ENCODE measurements at places on chromosomes 3 and 15.
A peak's percentile ranks its signal among the peaks of the same experiment; 100 is the strongest.

DNA sequence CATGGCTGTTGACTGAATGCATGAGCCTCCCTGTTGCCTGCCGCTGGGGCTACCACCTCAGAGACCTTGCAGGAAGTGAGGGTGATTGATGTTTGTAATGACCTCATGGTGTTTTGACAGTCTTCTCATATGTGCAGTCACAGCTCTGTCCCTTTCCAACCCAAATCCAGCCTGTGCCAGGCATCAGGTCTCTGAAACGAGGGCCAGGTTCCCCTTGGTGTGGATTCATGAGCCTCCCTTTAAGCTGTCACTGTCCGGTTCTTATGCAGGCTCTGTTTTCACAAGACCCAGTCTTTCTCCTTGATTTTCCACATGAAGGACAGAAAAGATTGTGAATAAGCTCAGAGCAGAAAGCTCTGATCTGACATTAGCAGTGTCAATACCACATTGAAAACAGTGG, 43.1 kb downstream of the CEMIP start:
- DNase-seq = no peak

- DNase-seq = no peak
Observed at GRCh38 chr3:112101916-112102315, 15.7 kb downstream of the C3orf52 start.

- DNase-seq = no peak
Observed at GRCh38 chr15:58015565-58015964, 49.9 kb downstream of the ALDH1A2 start.

DNA sequence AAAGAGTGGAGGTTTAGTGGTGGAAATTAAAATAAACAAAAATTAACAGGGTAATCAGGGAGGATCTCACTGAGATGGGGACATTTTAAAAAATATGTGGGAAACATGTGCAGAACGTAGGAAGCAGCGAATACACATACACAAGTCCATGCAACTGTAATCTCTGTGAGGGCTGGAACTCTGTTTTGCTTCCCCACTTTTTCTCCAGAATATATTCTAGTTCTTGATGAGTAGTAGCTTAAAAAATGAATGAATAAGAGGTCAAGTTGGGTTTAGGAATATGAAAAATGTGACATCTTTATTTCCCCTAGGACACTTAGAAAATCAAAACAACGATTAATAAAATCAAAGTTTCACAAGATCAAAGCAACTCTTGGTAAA, 312.2 kb upstream of the ZNF717 start:
- DNase-seq = no peak

- DNase-seq = peak; percentile 9
Observed at GRCh38 chr3:54649551-54649950, 278.3 kb downstream of the LRTM1 start.

GRCh38 chr3:78895528-78895927, 872.3 kb downstream of the ROBO1 start:
- no peak for DNase-seq

DNA sequence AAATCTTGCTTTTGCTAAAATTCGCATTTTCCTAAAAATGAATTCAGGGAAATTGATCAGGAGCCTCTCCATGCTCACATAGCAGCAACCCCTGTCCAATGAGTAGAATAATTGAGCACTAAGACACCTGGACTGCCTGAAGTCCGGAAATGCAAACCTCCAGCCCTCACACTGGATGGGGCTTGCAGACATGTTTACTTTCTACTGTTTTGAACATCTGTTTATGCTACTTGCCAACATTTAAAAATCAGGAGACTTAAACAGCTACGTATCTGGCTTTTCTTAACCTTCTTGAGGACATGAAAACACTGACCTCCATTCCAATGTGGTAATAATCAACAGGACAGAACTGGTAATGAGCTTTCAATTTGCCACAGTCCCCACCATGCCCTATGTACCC, 184.4 kb downstream of the SHOX2 start:
- DNase-seq = no peak

- no peak for DNase-seq
Observed at GRCh38 chr3:50300681-50301254, 1.6 kb upstream of the HYAL3 start.

- DNase-seq = no peak
Observed at GRCh38 chr3:63370094-63370493, 92.0 kb downstream of the SYNPR start.

DNA sequence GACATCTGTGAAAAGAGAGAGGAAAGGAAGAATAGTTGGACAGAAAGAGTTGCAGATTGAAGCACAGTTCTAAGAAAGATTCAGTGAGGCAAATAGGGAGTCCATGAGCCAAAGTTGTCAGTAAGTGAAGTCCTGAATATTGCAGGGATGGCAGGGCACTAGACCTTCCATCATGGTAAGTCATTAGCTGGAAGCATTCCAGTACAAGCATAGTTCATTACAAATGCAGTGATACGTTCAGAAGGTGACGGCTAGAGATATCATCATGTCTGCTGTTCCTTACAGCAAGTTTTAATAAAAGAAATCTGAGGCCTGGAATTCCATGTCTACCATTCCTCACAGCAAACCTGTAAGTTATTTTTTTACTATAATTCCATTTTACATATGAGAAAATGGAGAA, 720.1 kb downstream of the GBE1 start:
- no peak for DNase-seq

- DNase-seq = no peak
Observed at GRCh38 chr3:184399410-184399809, 19.6 kb downstream of the CHRD start.

- DNase-seq = no peak
Observed at GRCh38 chr3:134955874-134956273, 160.8 kb downstream of the EPHB1 start.

Measured in NCI-H460 (cell line).